Midbrain (tissue), 1 donor: ENCODE measurements at places on chromosomes 3 and 15.

GRCh38 chr3:31210068-31210645, 315.7 kb upstream of the GADL1 start:
- DNase-seq, result no peak

GRCh38 chr3:78645628-78646310, 1122.0 kb downstream of the ROBO1 start:
- peak; percentile 81 for DNase-seq

DNA sequence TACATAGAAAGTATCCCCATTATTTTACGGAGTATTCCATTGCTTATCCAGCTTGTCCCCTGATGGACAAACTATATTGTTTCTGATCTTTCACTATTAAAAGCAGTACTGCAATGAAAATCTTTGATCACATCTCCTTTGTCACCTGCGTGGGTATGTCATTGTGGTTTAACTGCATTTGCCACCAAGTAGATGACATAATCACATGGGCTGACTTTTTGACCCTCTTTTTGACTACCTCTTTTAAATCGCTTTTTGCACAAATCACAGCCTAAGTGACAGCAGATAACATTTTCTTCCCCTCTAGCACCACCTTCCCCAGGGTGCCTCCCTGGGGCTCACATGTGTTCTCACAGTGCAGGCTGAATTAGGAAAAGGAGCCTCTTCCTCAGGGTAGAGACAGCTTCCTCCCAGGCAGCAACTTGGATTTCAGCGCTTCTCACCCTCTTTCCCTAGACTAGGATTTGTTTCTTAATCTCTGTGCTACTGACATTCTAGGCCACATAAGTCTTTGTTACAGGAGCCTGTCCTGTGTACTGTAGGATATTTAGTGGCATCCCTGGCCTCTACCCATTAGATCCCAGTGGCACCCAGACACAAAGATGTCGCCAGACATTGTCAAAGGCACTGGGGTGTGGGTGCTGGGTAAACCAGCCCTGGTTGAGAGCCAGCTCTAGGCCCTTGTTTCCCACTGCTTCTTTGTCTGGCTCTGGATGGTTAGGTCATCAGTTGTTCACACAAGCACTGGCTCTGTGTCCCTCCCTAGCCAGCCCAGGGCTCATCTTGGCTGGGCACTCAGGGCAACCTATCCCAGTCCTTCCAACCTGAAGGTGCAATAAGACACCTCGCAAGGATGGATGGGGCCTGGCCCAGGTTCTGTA, 1.3 kb upstream of the RBP1 start:
- peak; percentile 75 for DNase-seq

DNA sequence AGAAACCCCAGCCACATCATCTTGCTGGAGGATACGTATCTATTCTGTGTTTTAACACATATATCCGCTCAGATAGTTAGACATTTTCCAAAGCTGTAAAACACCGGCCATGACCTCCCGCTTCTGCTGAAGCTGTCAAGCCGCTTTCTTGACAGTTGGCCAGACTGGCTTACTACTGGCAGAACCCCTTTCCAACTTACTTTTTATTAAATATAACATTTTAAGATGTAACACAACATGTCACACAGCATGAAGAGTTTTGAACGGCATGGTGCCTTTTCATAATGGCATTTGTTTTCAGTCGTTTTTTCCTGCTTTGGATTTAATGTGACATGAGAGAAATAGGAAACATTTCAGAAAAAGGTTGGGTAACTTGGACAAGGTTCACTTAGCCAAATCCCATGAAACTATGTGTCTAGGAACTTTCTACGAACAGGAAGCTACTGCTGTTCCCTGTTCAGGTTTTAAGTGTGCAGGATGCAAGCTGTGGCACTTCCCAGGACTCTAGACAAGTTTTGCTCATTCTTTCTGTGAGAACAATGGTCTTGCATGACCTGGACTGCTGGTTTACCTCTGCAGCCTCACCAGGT, 281.4 kb downstream of the THSD4 start:
- no peak for DNase-seq

- no peak for DNase-seq
These were observed 239.9 kb upstream of the LRTM1 start for GRCh38 chr3:55167586-55168317.

GRCh38 chr15:59271595-59272201, 65.1 kb downstream of the LDHAL6B start:
- DNase-seq, result no peak

- no peak for DNase-seq
These were observed 45.2 kb downstream of the CGGBP1 start for GRCh38 chr3:88013592-88013991.

DNA sequence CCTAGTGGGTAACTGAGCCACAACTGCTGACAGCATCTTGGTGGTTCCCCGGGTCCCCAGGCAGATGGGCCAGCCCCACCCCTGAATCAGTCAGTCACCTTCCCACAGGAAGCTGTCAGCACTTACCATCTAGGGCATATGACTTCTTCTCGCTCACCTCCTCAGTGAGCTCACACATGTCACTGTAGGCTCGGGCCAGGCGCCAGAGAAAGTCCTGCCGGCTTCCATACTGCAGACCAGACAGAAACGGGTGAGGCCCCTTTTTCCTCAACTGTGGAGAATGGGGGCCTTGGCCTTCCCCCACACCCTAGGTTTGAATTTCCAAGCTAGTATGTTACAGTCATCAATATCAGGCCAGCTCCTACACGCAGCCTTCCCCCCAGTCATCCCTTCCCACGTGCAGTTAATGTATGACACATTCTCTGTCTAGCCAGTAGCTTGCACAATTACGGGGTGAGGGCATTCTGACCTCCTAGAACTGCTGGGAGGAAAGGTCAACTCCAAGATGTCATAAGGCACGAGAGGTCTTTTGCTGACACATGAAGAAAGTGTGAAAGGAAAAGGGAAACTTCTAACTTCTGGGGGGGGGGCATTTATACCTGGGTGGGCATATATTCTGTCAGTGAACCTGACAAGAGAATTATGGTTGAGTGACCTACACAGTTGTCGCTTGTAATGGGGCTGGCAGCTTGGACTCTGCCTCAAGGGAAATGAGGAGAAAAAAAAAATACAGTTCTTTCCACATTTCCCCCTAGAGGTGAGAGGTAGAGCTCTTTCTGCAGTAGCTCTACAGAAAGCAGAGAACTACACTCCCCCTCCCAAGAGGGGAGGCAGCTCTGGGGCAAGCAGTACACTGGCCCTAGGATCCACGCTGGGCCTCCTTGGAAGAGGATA, 10.9 kb downstream of the RMDN3 start:
- no peak for DNase-seq

GRCh38 chr3:157508461-157508860, 5.2 kb upstream of the VEPH1 start:
- no peak for DNase-seq

DNA sequence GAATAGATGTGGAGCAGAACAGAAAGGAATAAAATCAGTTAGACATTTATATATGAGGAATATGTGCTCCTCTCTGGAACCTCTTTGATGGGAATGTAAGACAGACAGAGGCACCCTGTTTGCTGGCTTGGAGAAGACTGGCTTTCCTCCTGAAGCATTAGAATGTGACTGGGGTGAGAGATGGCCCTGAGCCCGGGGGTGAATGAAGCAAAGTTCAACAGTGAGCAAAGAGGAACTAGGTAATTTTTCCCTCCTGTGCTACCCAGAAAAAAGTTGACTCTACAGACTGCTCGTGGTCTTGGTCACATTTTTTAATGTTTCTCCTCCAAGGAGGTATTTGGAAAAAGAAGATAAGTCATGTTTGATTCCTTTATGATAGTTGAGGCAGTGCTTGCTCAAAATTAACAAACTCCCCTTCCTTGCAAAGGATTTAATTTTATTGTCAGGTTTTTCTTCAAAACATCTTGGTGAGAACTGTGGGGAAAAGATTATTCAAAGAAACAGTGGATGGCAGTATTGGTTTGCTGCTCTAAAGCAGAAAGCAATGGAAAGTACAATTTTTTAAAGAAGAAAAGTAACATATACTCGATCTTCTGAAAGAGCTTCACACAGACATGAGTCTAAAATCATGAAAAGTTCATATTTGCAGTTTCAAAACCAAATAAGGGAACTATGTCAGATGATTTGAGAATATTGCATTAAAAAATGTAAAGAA, 370.4 kb upstream of the CDIN1 start:
- no peak for DNase-seq
